ENCODE measurements at places on chromosomes 5 and 9.
A peak's percentile ranks its signal among the peaks of the same experiment; 100 is the strongest.

DNA sequence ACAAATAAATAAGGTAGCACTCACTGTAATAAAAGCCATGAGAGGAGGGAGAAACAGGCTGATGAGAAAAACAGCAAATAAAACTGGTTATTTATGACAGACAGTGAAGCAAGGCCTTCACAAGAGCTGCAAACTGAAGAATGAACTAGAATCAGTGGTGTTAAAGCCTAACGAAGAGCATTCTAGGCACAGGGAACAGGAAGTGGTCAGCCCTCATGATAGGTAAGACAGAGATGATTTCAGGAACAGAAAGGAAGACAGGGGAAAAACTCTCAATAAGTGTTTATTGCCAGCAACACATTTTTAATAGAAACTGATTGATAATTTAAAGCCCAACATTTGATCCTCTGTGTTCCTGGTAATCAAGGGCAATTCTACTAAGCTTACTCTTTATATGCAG, 124.5 kb downstream of the EDIL3 start:
- no peak for DNase-seq

GRCh38 chr5:150144879-150145278, 10.8 kb downstream of the PDGFRB start:
- no peak for DNase-seq

DNA sequence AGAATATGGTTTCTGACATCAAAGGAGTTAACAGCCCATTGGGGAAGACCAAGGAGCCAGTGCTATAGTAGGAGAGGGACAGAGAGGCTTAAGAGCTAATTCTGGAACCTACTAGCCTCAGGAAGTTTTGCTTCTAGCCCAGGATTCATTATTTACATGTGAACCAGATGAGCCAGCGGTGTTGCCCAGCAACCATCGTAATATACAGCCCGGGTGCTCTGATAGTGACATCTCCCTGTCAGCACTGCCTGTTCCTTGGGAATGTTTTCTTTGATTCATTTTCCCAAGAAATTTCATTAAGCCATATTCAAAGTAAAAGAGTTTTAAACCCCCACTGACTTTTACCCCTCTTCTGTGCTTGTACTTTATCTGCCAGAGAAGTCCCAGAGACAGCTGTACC, 217.4 kb upstream of the ADAMTSL1 start:
- DNase-seq: no peak

DNA sequence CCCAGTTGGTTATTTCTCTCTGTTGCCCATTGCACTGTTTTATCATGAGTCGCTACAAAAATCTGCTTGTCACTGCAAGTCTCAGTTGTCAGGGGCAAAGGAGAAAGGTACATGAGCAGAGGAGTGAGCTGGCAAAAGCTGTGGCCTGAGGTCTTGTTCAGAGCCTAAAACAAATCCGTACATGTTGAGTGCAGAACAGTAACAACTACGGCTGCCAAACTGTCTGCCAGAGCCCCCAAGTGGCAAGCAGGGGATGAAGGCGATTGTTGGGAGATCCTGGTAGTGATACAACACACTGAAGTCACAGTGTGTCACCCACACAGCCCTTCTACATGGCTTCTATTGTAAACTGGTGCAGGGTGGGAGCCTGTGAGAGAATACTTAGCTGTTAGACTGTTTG, 50.9 kb downstream of the BRINP1 start:
- DNase-seq: no peak

DNA sequence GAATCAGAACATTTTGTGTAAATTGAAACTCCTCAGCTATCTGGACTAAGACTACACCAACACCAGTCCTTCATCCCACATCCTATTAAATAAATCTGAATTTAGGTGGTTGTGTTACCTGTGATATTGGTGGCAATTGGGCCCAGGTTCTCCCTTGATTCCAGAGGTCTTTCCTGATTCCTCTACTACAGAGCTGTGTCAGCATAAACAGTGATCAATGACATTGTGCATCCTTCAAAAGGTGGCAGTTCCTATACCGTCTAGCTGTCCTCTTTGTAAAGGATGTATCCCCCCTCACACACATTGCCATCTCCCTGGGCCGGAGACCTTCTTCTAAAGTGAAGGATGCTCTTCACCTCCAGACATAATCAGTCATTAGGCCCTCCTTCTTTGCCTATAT, 239.2 kb downstream of the FAM114A2 start:
- no peak for DNase-seq

GRCh38 chr5:2675548-2675947, 75.9 kb downstream of the IRX2 start:
- DNase-seq: no peak

DNA sequence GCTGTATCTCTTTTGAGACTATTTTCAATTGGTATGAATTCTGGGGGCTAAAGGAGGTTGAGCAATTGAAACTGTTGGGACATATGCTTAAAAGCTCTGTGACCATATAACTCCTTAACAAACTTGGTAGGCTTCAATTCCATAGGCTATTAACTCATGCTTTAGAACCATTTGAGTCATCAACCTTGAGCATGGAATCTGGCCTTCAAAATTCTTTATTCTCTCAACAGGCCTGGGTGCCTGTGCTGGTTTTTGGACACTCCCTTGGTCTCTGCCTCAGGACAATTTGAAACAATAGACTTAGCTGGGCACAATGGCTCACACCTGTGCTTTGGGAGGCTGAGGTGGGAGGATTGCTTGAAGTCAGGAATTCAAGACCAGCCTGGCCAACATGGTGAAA, 61.4 kb upstream of the EPB41L4A start:
- DNase-seq: no peak

- no peak for DNase-seq
Observed at GRCh38 chr5:102937894-102938293, 182.0 kb downstream of the GIN1 start.

DNA sequence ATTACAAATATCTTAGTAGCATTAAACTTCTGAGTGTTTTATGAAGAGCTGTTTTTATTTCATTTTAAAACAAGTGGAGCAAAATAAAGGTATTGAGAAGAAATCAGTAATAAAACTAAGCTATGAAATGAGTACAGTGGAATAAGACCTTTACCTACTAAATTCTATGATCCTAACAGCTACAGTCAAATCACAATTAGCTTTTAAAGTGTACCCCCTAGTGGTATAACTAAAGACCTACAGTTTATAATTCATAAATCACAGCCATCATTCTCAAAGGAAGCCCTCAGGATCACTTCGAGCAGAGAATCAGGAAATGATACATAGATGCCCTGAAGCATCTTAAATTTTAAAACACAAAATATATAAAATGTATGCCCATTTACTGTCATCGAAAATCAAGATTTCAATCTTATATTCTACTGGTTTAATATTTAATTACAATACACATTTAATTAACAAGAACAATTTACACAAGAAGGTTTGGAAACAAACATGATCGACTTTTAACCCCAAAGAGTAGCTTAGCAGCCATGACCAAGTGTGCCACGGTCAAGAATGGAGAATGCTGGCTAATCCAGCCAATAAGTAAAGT, 12.3 kb downstream of the CCNH start:
- DNase-seq: no peak

- DNase-seq: no peak
Observed at GRCh38 chr9:127876026-127876763, 1.3 kb downstream of the AK1 start.

- no peak for DNase-seq
Observed at GRCh38 chr5:172362755-172363154, 79.2 kb upstream of the UBTD2 start.

GRCh38 chr9:37983381-37984067, 79.6 kb upstream of the SLC25A51 start:
- DNase-seq: no peak

GRCh38 chr9:16309082-16309468, 561.4 kb downstream of the BNC2 start:
- no peak for DNase-seq

DNA sequence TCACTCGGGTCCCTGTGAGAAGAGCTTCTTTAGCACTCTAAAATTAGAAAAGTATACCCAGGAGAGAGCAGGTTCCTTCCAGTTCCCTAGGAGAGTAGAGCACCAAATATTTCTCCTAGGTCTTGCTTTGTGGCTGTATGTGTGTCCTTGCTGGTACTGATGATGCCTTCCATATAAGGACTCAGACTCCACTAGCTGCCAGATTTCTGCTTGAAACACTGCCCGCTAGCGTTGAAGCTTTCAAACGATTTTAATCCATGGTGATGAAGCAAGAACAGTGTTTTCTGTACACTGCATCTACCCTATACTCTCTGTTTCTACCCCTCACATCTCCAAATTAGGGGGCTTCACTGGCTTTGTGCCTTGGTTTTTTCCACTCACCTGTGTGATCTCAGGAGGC, 2.4 kb upstream of the SMC2 start:
- peak; percentile 10 for DNase-seq

DNA sequence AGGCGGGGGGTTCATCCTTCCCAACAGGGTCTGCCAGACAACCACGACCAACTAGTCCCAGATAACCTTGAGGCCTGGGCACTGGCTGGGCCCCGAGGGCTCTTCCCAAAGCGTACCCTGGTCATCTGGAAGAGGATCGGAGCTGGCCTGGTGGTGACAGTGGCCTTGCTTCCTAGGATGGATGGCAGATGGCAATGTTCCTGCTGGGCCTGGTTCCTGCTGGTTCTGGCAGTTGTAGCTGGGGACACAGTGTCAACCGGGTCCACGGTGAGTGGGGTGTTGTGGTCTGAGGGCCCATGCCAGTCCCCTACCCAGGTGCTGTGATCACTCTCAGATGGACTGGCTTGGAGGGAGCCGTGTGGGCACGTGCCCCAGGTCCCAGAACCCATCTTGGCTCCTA, 2.0 kb downstream of the ADAMTSL2 start:
- DNase-seq: no peak

GRCh38 chr9:15961217-15961616, 408.4 kb downstream of the CCDC171 start:
- no peak for DNase-seq

- DNase-seq: no peak
Observed at GRCh38 chr5:103526164-103526915, 36.2 kb downstream of the NUDT12 start.

DNA sequence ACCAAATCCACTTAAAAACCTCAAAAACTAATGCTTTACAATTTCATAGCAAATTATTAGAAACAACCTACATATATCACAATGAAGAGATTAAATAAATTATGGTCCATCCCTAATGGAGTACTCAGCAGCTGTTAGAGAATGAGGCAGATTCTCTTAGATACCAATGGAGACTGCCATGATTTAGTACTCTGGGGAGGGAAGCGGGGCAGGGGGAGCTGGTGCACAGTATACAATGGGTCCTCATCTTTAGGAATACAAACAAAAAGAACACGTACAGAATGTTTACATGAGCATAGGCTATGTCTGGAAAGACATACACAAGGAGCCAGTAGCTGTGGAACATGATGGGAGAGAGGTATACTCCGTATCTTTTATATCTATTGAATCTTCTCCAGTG, 2.0 kb downstream of the LIFR start:
- DNase-seq: no peak

DNA sequence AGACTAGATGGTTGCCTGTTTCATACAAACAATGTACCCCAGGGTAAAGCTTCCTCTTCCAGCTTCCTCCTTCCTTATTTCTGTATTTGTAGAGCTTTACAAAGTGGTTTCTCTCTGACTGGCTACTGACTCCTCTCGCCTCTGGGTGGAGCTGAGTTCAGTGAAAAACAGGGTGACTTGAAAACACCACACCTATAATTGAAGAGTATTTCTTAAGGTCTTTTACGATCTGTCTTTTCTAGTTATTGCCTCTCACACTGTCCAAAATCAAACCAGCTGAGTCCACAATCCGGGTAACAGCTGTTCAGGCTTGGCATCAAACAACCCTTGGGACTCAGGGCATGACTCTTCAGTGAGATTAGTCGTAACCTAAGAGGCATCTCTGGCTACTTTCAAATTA, 200.4 kb downstream of the ARRDC3 start:
- no peak for DNase-seq

- no peak for DNase-seq
Observed at GRCh38 chr5:31054453-31054852, 139.0 kb upstream of the CDH6 start.

DNA sequence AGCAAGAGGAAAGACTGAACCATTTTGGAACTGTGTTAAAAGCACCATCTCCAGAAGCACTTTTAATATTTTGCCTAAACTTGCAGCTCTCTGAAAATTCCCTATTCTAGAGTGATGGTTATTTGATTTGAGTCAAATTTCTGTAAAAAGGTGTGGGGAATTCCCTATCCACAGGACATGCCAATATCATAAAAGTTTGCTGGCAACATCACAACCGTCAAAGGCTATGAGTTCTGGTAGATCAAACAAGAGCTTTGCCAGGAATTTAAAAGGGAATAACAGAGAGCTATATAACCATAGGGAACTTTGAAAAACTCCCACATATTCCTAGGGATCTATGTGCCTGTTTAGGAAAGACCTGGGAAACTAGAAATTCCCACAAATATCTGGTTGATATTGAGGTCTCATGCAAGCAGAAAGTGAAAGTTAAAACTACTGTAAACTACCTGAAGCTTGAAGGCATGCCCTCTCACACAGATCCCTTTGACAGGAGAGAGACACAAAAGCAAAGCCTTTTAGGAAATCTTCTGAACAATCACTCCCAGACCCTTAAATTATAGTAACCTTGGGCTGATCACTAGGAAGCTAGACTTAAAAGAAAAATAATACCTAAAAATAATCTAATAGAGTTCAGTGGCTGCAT, 549.9 kb downstream of the ANXA1 start:
- no peak for DNase-seq

DNA sequence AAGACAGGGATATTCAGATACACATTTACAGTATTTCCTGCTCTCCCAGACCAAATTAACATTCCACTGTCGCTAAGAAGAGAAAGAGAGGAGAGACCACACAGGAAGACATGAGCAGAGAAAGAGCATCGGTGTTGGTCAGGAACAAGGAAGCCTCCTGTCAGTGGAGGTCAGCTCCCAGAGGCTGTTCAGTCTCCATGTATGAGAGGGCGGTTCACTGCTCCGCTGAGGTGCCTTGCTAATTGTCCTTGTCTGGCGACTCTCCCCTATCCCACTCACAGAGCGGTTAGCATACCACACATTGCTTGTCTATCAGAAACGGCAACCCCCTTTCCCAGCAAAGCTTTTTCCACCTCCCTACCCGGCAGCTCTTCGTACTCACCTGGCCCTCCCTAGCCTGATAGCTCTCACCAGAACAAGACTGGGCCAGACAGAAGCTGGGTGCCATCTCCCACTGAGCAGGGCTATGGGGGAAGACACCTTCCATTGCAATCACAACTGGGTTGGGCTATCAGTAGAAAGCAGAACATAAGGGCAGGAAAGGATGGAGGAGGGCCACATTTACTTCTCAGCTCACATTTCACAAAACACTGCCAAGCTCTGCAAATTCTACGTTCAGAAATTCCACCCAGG, 58.6 kb upstream of the LMNB1 start:
- no peak for DNase-seq

- no peak for DNase-seq
Observed at GRCh38 chr9:94714494-94714893, 12.0 kb upstream of the AOPEP start.

- DNase-seq: no peak
Observed at GRCh38 chr5:68463606-68464005, 248.1 kb downstream of the PIK3R1 start.
